ENCODE measurements at places on chromosomes 3 and 15.

DNA sequence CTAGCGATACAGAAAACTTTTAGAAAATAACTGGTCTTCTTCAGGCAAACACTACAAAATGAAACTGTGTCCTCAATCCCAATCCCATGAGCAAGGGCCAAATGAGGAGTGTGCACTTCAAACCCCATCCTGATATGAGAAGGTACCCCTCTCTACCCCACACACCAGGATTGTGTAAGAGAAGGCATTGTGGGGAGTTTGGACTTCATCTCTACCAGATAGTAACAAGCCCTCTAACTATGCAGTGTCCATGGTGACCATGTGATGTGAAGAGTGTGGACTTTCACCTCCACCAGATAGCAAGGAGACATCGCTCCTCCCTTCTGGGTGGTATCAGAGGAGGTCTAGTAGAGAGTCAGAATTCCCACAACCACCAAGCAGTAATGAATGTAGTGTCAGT, 769.3 kb downstream of the MECOM start:
- DNase-seq, result no peak

DNA sequence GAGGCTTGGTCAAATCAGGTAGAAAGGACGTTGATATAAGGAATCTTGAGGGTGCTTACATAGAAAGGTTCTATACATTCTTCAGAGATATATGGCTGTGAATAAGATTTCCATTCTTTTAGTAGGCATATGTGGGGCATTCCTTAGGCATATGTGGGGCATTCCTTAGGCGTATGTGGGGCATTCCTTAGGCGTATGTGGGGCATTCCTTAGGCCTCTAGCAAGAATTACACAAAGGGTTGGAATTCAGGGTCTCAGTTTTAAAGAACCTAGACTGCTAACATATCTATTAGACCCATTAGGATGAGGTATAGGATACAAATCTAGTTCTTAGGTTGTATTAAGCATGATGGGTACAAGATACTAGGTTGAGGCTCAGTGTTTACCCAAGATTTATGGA, 607.8 kb downstream of the SI start:
- DNase-seq, result no peak

DNA sequence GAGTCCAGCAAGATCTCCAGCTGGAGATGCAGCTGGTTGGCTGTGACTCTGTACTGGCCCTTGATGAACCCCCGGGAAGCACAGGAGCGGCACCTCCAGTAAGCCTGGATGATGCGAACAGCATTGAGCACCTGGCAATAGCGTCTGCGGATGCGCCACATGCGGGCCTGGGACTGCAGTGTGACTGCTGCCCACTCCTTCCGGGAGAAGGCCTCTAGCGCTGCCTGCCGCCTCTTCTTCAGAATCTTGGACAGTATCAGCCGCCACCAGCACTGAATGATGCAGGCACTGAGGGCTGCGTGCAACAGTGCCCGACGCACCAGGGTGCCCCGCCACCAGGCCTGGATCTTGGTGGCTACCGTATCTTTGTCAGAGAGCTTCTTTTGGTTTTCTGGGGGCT, 8.2 kb downstream of the IQCF1 start:
- DNase-seq, result no peak

- DNase-seq, result no peak
Observed at GRCh38 chr3:129953621-129954020, 20.9 kb upstream of the TRH start.

DNA sequence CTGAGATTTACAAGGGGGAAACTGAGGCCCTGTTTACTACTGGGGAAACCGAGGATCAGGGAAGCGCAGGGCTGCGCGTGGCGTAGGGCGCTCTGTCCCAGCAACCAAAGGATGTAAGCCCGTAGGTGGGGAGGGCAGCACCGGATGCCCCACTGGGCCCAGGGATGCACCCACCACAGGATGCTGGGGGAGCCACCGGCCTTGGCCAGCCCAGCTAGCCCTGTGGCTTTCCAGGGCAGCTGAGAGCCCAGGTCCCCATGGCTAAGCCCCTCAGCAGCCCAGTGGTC, 33.4 kb downstream of the RPN1 start:
- DNase-seq, result no peak

DNA sequence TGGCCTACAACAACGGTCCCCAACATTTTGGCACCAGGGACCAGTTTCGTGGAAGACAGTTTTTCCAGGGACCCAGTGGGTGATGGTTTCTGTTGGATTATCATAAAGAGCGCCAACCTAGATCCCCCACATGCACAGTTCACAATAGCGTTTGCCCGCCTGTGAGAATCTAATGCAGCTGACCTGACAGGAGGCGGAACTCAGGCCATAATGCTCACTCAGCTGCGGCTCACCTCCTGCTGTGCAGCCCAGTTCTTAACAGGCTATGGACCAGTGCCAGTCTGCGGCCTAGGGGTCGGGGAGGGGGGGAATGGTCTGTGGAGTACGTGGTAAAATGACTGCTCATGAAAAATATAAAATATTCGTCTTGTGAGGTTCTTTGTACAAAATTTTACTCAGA, 518.5 kb upstream of the CADM2 start:
- DNase-seq, result no peak

- DNase-seq, result no peak
Observed at GRCh38 chr3:135136361-135137100, 341.5 kb downstream of the EPHB1 start.

DNA sequence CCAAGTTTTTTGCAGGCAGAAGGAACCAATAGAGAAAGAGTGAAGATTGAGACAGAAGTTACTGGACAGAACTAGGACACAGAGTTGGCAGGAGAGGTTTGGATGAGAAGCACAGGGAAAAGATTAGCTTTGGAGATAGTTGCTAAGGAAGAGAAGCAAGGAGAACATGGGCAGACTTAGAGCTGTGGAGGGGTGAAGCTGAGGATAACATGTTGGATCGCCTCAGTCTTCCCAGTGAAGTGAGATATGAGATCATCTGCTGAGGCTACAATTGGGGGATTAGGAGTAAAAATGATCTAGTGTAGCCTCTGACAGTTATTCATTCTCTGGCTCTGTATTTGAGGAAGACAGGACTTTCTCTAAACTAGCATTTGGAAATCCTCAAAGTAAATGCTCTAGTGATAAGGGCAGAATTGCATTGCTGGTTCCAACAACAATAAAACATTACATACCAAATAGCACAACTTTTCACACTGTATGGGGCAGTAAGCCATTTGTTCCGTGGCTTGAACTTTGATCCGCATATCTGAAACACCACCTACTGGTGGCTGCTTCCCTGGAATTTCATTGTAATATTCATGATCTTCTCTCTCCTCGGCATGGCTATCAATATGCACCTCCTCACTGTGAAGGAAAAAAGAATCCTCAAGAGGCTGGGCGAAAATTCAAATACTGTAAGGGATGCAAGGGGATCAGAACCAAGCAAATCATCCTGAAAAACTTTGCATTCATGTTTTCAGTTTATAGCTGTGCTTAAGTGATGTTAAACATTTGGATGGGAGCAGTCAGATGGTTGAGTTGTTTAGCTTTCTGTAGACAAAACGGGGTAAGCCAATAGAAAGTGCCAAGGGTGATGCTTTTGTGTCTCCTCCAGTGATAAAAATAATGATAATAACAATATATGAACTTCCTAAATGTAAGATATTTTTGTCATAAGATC, 22.2 kb upstream of the EID1 start:
- DNase-seq, result no peak

DNA sequence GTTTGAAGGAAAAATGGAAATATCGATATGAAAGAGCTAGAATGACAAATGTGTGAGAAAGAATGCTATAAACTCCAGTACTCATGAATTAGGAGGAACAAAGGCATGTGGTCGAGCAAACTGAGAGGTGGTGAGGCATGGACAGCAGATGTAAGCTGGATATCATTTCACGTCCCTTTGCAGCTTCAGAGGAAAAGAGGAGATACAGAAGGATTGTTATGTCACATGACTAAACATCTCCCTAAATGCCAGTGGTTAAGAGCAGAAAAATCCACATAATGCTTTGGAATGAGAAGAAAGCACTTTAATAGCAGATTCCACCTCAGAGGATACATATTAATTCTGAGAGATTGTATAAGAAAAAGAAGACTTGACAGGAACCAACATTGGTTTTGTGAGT, 248.7 kb downstream of the ZIC4 start:
- no peak for DNase-seq

GRCh38 chr15:34650177-34650576, 66.7 kb upstream of the GOLGA8B start:
- peak; percentile 17 for DNase-seq

GRCh38 chr15:62983956-62984355, 58.6 kb upstream of the TPM1 start:
- DNase-seq, result no peak

- DNase-seq, result no peak
Observed at GRCh38 chr3:122714273-122714672, 33.6 kb downstream of the PARP14 start.

DNA sequence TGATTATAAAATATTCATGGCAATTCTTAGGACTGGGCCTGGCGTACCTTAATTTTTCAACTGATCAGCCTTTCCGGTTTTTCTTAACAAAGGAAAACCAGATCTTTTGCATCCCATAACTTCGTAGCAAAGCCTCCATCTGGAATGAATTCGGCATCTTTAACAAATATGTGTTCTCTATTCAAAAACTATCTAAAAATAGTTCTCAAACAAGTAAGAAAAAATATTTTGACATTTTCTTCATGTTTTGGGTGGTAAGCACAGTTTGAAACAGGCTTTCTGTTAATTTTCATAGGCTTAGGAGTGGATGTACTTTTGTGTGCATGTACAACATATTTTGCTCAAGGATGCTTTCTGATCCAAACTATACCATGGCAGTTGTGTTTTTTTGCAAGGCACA, 55.1 kb downstream of the RBMS3 start:
- DNase-seq, result no peak

DNA sequence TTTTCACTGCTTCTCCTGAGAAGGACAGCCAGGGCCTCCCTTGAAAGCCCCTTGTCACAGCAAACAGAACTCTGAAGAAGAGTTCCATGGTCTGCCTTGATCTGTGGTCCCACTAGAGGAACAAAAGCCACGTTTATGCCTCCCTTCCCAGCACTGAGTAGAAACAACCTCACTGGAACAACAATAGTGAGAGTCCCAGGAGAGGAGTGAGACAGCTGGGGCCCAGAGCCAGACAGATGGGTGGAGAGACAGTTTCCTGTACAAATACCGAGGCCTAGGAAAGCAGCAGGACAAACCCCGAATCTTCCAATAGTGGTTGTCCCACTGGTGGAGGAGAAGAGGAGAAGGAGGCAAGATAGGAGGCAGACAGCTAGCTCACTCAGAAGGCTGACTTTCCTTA, 106.1 kb downstream of the WDR76 start:
- DNase-seq, result no peak

DNA sequence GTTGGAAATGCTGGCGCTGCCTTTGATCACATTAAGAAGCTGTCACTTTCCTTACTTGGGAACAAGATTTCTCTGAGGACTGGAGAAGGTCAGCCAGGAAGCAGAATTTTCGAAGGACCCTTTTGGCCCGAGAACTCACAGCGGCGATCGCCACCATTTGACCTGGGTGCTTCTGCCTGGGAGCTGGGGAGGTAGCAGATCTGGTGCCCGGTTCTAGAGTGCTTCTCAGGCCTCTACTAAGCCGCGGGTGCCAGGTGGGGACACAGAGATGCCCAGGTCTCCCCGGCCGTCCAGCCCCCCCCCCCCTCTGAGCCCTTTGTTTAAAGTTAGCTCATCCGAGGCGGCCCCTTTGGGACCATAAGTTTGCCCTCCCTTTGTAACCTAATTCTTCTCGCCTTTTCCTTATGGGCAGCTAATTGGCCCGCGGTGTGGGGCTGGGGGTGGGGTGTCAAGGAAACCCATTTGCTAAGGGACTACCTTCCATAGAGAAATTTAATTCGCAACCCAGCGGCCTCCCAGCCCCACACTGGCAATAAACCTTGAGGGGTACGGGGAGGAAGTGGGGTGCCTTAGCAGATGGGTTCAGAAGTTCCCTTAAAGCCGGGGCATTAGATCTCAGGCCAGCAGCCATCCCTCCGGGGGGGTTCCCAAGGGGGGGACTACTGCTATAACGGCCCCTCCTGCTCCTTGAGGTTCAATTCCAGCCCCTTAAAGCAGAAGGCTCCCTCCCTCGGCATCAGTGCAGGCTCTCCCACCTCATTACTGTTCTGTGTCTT, 1.9 kb downstream of the GATA2 start:
- no peak for DNase-seq

- no peak for DNase-seq
Observed at GRCh38 chr3:157414861-157415260, 21.8 kb upstream of the PTX3 start.

DNA sequence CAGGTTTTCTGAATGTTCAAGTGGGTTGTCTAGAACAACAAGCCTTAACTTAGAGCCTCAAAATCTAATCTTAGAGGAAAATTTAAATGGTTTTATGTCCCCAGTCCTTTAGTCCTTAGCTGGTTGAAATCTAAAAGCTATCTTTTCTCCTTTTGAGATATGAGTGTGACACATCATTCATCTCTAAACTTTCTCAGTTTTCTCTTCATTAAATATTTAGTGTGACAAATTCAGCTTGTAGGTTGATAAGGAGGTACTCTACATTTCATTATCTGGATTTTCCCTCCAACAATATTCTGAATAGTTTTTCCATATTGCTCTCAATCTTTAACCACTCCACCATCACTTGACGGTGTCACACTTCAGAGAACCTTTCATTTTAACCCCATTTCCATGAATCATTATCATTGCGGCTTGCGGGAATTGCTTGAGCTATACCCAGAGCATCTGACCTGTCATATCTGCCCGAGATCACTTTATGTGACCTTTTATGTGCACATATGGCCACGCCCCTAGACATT, 16.1 kb upstream of the ATP8B4 start:
- no peak for DNase-seq

- DNase-seq, result peak; percentile 28
Observed at GRCh38 chr15:61227269-61227949, 1.7 kb downstream of the RORA start.

- peak; percentile 34 for DNase-seq
Observed at GRCh38 chr15:51589881-51590568, 32.5 kb downstream of the DMXL2 start.

- no peak for DNase-seq
Observed at GRCh38 chr3:24096695-24097290, 151.7 kb downstream of the NR1D2 start.
